ENCODE measurements at places on chromosomes 3 and 15.

- DNase-seq = no peak
Observed at GRCh38 chr3:110711130-110711832, 360.3 kb upstream of the NECTIN3 start.

DNA sequence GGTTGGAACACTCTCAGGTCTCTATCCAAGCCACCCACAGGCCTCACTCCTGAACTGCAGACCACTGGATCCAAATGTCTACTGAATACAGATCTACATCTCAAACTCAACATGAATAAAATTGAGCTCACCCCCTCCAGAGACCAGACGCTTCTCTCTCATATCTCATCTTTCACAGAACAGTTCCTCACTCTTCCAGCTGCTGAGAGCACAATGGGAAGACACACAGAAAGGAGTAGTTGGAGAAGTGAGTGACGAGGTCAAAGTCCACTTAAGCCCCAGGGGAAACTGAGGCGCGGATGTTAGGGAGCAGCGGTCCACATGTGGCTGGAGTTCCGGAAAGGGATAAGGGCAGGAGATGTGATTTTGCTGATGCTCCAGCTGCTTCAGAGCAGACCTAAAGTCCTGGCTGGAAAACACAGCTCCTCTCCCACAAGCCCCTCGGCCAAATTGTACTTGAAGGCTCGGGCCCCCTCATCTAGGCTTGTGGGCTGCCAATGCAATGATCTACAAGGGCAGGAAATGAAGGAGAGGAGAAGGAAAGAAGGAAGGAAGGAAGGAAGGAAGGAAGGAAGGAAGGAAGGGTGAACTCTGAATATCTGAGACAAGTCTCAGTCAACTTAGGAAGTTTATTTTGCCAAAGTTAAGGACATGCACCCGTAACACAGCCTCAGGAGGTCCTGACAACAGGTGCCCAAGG is 211.2 kb upstream of the TLE3 start:
- no peak for DNase-seq

GRCh38 chr15:92069308-92070250 is 216.1 kb downstream of the SLCO3A1 start:
- DNase-seq = peak; percentile 30

- no peak for DNase-seq
Observed at GRCh38 chr3:22010997-22011396, 260.0 kb upstream of the ZNF385D start.

- DNase-seq = no peak
Observed at GRCh38 chr3:147341727-147342126, 64.6 kb downstream of the ZIC4 start.

GRCh38 chr3:11558002-11558401 is 85.7 kb downstream of the VGLL4 start:
- no peak for DNase-seq

DNA sequence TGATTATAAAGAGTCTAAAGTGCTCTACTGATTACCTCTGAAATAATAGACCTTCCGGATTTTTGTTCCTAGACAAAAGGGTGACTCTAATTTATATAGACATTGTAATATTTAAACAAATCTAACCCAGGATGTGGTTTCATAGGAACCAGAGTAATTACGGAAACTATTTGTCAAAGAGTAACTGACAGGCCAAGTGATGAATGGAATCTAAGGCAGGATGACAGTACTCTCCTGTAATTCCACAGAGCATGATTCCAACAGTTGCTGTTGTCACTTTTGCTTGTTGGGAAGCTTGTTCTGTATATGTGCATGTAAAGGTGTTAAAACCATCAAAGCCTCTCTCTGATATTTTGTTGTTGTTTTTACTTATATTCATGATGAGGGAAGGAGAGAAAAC is 1141.0 kb downstream of the IGSF11 start:
- no peak for DNase-seq

- DNase-seq = no peak
Observed at GRCh38 chr3:135491491-135492205, 473.9 kb upstream of the PPP2R3A start.

DNA sequence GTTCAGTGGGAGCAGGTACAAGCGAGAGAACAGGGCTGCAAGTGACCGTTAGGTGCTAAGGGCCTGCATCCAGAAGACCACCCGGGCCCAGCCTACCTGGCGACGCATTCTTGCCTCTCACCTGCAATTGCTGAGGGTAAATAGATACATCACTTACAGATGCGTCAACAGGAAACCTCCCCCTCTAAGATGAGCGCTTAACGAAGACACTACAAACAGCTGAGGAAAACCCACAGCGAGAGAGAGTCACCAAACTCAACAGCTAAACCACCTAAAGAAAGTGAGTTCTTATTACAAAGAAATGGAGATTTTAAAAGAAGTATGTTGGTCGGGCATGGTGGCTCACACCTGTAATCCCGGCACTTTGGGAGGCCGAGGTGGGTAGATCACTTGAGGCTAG is 157.9 kb downstream of the CHSY1 start:
- no peak for DNase-seq

DNA sequence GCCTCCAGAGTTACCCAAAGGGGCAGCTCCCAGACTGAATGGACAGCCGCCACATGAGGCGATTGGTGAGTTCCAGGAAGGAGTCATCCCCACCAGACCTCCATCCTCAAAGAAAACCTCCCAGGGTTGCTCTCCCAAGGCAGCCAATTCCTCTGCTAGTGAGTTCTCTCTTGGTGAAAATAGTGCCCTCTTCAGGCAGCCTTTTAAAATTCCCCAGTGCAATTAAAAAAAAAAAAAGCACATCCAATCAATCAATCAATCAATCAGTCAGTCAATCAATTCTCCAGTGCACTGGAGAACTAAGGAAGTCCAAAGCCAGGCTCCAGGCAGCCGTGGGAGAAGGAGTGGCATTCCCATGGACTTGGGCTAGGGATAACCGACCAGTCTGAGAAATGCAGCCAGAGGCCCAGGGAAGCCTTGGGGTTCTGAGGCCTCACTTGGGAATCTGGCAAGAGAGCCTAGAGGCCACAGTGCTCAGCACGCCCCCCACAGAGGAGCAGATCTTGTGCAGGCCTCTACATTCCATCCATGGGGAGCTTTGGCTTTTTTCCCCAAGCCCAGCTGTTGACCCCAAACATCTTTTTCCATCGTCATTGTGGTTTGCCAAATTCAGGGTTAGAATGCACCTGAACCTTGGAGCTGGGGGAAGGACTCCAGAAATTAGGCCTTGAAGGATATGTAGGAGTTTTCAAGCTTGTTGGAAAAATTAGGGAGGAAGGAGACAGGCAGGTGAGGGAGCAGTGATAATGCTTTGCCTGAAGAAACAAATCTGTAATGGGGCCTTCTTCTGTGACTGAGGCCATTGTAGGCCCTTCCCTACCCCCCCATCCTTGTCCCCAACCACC is 4.8 kb downstream of the PAQR5 start:
- DNase-seq = no peak

GRCh38 chr15:60043744-60044435 is 39.8 kb downstream of the FOXB1 start:
- no peak for DNase-seq

DNA sequence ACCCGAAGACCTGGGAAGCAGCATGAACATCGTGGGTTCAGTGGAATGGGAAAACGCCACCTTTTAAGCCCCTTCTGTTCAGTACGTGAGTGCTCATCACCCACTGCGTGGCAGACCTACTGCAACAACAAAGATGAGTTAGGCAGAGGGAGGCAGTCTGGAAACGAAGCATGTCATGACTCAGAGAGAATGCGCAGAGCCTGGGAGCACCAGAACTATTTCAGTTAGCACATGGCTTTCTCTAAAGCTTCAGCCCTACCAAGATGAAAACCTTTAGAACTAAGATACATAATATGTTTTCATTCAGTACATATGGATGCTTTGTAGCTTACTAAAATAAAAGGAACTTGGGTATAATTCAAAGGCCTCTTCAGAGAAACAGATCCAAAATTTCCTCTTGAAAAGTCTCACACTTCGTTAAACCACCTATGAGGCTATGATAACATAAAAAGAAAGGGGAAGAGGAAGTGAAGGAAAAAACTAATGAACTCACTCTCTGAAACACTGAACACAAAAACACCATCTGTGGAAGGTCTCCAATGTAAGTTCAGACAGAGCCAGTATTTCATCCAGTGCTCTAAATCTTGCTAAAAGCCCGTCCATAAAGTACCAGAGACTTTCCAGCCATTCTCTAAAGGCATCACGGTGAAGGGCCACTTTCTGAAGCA is 140.1 kb downstream of the OCA2 start:
- DNase-seq = no peak

- DNase-seq = peak; percentile 17
Observed at GRCh38 chr15:75307778-75308390, 25.2 kb downstream of the GOLGA6D start.

GRCh38 chr3:52983336-52983807 is 62.5 kb downstream of the SFMBT1 start:
- DNase-seq = peak; percentile 40

- DNase-seq = no peak
Observed at GRCh38 chr15:98866511-98866910, 141.1 kb downstream of the PGPEP1L start.

- DNase-seq = peak; percentile 79
Observed at GRCh38 chr15:70258369-70259027, 160.8 kb upstream of the TLE3 start.

GRCh38 chr3:37559461-37559860 is 302.2 kb upstream of the CTDSPL start:
- no peak for DNase-seq

GRCh38 chr15:59364248-59364647 is 8.4 kb downstream of the MYO1E start:
- no peak for DNase-seq

GRCh38 chr3:134057006-134057653 is 27.4 kb upstream of the SLCO2A1 start:
- no peak for DNase-seq

DNA sequence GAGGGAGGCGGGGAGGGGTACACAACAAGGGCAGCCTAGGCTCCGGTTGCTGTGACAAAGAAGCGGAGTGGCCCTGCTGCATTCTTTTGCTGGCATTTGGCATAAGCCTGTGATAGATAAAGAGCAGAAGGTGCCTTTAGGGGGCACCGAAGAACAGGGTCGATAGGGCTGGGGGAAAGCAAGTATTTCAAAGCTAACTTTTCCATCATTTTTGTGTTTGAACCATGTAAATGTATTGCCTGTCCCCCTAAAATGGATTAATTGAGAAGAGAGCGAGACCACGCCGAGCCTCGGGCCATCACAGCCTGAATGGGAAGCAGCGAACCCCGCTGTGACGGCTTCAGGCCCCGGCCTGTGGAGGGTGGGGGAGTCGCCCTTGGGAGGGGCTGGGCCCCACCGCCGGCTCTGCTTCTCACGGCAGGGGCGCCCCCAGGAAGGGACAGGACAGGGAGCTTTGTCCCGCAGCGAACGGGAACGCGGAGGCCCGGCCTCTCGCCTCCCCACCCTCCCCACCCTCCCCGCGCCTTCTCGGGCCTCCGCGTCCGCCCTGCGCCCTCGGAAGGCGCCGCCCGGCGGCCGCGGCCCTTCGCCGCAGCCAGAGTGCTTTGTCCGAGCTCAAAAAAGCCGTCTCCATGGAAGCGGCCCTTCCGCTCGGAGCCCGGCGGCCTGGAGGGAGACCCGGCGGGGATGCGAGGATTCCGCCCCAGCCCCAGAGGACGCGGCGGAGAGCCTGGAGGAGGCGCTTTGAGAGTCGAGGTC is 32.4 kb upstream of the ALDH1L1 start:
- DNase-seq = no peak

- DNase-seq = no peak
Observed at GRCh38 chr15:77181305-77182074, 110.6 kb upstream of the TSPAN3 start.

DNA sequence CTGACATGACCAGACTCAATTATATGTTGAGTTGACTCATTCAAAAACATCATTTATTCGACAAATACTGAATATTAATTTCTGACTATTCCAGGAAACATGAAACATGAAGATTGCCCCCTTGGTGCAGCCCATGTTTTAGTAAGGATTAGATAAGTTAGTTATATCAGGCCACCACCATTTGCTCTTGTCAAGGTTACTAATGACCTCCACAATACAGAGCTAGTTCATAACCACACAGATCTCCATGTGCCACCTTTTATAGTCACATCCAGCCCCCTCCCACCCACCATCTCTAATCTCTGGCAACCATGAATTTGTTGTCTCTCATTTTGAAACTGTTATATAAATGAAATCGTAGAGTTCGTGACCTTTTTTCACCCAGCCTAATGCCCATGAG is 15.7 kb downstream of the KLHL18 start:
- DNase-seq = no peak

GRCh38 chr15:101675796-101676582 is 23.8 kb upstream of the TM2D3 start:
- no peak for DNase-seq

DNA sequence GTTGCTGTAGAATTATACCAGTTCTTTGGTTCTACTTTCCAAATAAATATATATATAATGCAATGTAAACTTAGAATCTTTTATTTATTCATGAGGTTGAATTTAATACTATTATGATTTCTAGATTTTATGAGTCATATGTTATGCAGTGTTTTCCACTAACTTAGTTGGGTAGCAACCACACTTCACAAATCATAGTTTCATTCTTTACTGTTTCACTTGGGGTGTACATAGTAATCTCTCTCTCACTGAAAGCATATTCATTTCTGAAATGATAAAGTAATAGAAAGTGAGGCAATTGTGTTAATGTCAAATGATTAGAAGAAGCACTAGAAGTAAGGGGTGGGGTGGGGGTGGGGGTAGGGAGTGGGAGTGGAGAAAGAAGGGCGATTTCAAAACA is 52.6 kb downstream of the IQCH start:
- no peak for DNase-seq

GRCh38 chr3:161395115-161396012 is 24.0 kb upstream of the SPTSSB start:
- DNase-seq = no peak

DNA sequence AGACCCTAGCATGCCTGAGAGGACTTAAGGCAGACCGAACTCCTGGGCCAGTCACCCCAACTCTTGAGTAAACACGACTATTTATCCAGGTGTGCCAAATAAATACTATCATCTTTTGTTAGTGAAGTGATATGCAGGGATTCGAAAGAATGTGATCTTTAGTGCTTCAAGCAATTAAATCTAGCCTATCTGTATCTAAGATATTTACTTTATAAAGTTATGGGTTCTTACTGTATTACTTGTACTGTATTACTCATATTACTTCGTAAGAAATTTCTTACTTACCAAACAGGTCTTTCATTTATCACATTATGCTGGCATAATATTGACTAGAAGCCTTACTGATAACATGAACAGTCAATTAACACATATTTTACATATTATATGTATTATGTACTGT is 211.6 kb upstream of the NECTIN3 start:
- no peak for DNase-seq

- no peak for DNase-seq
Observed at GRCh38 chr15:100968050-100968966, 49.2 kb downstream of the LRRK1 start.

- no peak for DNase-seq
Observed at GRCh38 chr15:69725957-69726356, 273.3 kb downstream of the RPLP1 start.

- no peak for DNase-seq
Observed at GRCh38 chr3:11603628-11604027, 40.1 kb downstream of the VGLL4 start.

Measured in stimulated activated CD4-positive, alpha-beta T cell treated with anti-CD3 and anti-CD28 coated beads, Interleukin-4, amount 100 ng/mL, for 48 hours (primary cell).